Body of pancreas (tissue), 4 donors: ENCODE measurements at places on chromosomes 12 and 14. TPM values are rescaled to one million over a fixed set of nuclear protein-coding genes. Genes with fewer than 3 reads are reported as not detected.

GNB3 gene
- 0.33 TPM for total RNA-seq

FOXM1 gene
- total RNA-seq, result not detected

KIF26A gene
- 17.1 TPM for total RNA-seq

ANO2 gene
- 2.1 TPM for total RNA-seq

DNA sequence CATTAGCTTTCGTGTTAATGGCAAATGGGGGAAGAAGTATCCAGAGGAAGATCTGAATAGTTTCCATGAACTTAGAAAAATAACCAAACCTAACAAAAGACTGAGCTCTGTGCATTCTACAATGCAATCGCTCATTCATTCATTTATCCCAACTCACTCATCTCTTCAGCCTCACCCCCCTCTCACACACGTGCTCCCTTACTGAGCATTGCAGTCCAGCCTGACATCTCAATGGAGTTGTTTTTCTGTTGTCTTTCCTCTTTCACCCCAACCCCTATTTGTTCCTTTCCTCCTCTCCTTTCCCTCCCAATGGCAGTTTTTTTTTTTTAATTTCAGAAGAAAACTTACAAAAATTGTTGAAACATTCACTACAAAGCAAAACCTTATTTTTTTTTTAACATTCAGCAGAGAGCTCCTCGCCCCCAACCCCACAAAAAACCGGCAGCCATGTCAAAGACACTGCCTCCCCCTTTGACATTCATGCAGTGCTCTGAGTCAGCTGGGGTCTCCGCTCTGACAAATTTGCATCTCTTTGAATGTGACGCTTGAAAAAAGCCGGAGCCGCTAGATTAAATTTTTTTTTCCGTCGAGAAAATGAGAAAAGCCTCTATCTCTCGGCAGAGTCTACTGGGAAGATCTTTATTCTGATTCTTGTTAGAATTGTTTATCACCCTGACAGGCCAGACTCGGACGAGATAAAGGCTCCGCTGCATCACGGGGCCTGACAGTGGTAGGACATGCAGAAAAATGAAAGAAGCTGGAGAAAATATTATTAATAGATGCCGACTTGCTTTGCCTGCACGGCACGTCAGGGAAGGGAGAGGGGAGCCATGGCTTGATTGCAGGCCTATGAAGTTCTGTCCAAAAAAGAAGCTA, 775.6 kb downstream of the VRK1 start:
- DNase-seq, result no peak

GRCh38 chr12:8817856-8818255, 4.6 kb upstream of the A2ML1 start:
- no peak for DNase-seq

DNA sequence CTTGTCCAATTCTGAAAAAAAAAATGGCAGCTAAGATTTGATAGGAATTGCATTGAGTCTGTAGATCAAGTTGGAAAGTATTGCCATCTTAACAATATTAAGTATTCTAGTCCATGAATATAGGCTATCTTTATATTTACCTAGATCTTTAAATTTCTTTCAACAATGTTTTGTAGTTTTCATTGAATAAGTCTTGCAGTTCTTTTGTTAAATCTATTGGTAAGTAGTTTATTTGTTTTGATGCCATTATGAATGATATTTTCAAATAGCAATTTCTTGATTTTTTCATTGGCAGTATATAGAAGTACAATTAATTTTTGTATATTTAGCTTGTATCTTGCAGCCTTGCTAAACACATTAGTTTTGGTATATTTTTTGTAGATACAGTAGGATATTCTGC, 71.6 kb downstream of the SYNE2 start:
- DNase-seq, result no peak

DNA sequence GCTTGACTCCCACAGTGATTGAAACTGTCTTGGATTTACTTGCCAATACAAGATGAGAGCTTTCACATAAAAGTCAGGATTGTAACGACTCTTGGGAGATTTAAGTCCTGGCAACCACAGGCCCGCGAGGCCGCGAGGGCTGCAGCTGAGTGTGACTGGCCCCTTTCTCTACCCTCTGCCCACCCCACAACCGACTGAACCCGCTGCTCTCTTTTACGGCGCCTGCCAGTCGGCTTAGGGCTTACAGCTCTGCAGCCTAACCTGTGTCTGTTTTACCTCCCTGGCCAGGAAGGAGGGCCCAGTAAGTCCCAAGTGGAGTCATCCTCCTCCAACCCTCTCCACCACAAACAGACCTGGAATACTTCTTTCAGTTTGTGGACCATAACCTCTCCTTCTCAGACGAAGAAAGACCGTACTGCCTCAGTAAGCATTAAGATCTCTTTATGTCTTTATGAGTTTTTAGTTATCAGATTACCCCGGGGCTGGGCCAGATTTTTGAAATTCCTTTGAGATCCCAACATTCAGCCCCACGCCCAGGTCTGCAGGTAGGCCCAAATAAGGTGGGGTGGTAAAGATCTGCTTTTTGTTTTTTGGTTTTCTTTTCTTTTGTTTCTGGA, 12.6 kb upstream of the TIGAR start:
- no peak for DNase-seq

- DNase-seq, result no peak
Observed at GRCh38 chr14:90818715-90819114, 2.5 kb upstream of the TTC7B start.

- DNase-seq, result no peak
Observed at GRCh38 chr12:81086342-81086741, 8.5 kb downstream of the ACSS3 start.

DNA sequence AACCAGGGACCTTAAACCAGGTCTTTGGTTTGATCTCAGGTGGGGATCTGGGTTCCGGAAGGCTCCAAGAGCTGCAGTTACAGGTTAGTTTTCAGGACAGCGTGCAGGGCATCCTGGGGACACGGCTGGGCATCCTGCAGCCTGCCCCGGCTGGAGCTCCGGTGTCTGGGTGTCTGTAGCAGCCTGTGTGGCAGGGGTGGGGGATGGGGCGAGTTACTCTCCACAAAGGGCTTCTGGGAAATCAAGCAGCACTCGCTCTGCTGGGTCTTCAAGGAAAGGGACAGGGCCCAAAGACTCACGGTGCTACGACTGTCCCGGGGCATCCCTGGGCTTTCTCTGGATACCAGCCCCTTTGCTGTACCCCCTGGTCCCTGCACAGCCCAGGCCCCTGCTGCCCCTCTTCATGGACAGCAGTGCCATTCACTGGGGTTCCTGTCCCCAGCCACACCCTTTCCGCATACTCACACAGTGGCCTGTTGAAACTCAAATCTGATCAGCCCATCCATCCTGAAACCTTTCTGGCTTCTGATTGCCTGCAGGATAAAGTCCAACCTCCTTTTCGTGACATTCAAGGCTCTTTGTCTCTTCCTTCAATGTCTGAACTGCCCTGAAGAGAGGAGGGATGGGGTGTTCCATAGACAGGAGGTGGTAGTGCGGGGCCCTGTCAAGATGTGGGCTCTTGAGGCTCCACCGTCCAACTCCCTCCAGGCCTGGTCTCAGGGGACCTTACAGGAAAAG, 22.2 kb upstream of the PPP1R13B start:
- no peak for DNase-seq

GRCh38 chr12:96075560-96075959, 40.2 kb upstream of the LTA4H start:
- DNase-seq, result no peak

DNA sequence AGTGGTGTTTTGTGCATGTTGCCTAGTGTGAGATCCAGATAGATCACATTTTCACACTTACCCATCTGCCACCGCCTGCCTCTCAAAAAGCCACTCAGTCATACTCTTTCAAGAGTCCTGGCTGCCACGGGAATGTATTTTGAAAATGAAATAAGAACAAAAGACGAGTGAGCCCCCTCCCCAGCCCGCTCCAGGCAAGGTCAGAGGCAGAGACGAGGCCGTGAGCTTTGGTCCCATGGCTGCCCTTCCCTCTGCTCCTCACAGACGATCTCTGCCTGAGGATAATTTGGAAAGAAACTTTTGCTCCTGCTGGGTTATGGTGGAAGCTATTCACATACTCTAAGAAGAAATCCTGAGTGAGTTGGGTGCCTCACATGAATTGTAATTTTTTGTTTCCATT, 924.3 kb downstream of the BCL11B start:
- no peak for DNase-seq

DNA sequence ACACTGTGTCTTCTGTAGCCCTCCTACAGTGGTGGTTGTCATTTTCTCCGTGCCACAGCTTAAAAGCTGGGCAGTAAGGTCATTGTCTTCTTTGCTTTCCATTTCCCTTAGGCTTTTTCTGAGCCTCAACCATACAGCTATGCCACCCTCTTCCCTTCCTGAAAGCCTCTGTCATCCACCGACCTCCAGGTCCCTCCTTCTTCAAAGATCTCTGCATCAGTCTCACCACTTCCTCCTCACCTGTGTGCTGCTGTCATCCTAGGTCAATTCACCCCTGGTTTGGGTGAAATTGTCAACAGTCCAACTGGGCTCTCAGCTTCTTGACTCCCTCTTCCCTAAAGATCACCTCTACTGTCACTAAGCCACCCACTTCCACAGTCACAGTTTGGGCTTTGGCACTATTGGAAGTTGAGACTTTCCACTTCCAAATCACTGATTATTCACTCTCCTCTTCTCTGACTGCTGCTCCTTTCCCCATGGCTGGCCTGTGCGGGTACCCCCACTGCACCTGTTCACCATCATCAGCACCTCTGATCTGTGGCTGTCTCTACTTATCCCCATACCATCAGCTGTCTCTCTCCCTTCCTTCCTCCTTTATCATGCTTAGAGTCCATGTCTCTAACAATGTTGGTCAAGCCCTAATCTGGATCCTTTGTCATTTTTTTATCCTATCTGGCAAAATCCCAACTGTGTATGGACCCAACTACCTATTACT, 15.5 kb upstream of the TSPAN9 start:
- no peak for DNase-seq

DNA sequence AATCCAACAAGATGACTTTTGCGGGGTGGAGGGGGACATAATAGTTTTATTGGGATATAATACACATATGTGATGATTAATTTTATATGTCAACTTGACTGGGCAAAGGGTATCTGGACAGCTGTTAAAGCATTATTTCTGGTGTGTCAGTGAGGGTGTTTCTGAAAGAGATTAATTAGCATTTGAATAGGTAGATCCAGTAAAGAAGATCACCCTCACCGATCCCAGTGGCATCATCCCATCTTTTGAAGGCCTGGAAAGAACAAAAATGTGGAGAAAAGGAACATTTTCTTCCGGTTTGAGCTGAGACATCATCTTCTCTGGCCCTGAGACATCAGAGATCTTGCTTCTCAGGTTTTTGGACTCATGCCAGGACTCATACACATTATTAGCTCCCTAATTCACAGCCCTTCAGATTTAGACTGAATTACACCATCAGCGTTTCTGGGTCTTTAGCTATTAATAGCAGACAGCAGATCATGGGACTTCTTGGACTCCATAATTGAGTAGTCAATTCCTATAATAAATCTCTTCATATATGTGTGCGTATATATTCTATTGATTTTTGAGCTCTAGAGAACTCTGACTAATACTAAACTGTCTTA, 283.6 kb downstream of the PCNX1 start:
- DNase-seq, result no peak

DNA sequence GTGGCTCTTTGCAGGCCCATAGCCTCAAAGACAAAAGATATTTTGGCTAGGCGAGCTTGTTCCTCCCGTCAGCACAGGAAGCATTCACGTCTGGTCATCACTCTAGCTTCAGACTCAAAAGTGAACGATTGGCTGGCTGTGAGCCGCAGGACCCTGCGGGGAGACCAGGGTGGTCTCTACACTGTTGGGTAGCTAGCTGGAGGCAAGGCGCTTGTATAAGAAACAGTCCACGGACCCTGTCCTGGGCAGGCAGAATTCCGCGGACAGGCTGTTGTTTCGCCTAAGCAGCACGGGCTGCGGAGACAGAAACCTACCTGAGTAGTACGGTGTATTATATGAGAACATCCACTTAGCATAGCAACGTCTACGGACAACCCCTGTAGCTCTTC, 29.6 kb downstream of the WBP11 start:
- DNase-seq, result no peak

DNA sequence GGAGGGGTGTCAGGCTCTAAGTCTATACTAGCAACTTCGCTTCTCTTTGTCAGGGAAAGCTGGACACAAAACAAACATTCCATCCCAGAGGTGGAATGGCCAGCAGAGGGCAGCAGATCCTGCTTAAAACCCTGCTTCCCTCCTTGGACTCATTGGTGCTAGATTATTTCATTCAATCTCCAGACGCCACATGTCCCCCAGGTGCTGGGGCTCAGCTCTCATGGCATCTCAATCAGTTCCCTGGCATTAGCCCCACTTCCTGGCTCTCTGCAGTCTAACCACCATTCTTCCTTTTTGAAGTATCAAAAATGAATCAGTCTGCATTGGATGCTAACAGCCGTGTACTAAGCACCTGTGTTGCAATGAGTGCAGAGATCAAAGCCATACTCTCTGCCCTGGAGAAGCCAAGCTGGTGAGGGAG, 8.1 kb upstream of the PPP1R1A start:
- peak; percentile 71 for DNase-seq

DNA sequence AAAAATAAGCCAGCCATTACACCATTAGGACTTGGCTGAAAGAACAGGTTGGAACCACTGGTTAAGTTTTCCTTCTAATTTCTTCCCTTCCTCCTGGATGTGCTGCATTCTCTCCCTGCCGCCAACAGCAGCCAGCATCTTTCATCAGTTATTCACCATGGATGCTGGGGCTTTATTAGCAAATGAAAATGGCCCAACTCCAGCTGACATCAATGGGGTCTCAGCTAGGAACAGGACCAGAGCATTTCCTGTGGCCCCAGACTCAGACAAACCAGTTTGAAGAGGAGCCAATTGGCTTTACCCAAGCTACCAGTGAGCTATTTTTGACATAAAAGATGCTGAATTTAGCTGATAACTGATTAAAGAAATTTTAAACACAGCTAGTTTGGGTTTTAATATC, 26.0 kb upstream of the TBX5 start:
- no peak for DNase-seq

DNA sequence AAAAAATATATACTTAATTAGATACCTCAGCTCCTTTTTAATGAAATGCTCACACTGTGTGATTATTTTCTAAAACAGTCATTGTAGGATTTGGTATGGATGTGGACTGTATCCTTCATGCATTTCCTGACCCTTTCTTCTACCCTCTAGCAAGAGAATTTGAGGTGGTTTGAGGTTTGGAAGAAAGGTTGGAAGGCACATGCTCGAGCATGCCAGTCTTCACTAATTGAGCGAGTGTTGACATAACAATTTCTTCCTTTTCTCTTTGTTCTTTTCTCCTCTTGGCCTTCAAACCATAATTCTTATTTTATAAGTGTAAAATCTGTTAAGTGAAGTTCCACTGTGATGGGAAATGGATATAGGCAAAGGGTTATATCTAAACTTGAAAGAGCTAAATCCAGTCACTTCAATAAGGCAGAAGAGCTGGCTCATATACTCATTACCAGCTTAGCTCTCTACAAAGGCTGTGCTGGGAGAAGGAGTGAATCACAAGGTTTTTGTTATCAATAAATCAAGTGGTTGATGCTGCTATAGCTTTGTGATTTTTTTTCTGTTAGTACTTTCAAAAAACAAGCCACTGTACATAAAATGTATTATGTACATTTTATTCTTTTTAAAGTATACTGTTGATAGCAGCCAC, 16.2 kb upstream of the PTHLH start:
- DNase-seq, result no peak

DNA sequence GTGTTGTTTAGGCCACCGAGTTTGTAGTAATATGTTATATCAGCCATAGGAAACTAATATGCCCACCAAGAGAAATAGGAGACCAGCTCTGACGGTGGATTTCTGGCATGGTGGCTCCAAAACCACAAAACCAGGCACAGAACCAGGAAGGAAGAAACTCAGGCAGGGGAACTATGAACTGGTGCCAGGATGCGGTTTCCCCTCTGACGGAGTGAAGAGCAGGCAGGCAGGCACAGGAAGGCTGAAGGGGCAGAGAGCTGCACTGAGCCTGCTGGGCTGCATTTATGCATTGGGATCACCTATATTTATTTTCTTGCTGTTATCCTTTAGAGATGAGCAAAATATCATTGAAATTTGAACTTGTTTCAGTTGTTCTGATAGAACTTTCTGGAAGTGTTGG, 479.4 kb downstream of the VRK1 start:
- no peak for DNase-seq
